Liver (tissue), 10 donors: ENCODE measurements at places on chromosomes 1 and 21.

DNA sequence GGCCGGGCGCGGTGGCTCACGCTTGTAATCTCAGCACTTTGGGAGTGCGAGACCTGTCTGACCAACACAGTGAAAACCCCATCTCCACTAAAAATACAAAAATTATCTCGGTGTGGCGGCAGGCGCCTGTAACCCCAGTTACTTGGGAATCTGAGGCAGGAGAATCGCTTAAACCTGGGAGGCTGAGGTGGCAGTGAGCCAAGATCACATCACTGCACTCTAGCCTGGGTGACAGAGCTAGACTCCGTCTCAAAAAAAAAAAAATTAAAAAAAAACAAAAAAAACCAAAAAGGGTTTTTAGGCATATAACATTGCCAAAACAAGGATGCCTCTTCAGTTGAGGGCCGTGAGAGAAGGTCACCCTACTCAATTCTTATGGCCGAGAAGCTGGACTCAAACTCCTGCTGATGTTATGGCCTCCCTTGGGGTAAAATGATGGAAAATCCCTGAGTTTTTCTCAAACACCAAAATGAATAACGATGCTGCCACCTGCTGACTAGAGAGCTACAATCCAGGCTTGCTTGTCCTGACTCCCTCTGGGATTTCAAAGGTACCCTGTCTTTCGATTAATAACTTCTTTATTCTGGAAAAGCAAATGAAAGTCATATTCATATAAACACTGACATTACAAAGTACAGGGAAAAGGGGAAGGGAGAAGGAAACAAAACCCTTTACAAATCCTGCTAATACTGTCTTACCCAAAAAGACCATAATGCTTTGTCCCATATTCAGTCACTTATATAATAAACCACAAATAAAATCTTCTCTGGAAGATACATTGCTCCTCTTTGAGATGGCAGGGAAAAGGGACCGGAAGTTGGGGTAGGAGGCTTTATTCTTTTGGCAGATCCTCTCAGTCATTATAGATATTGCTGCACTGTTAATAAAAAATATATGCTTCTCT, 10.7 kb downstream of the RAB42 start:
- peak; percentile 52 for DNase-seq

GRCh38 chr1:16921391-16922185, at the start of gene CROCC:
Gene CROCC (plus strand): TSS chr1:16921931. CDS start chr1:16922019, 88 bp downstream.
- no peak for DNase-seq

DNA sequence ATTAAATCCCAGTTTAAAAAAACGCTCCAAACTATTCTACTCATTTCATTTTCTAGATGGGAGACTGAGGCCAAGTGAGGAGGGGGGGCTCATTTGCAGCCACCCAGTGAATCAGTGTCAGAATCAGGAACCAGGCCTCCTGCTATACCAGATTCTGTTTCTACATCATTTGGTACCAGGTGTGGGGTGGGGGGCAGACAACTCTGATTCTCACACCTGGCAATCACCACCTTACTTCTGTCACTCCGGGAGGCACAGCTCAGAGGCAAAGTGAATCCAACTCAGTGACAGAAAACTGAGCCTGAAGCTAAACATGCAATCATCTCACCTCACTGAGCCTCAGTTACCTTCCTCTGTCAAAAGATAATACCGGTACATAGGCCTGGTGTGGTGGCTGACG, 23.5 kb upstream of the ID3 start:
- no peak for DNase-seq

DNA sequence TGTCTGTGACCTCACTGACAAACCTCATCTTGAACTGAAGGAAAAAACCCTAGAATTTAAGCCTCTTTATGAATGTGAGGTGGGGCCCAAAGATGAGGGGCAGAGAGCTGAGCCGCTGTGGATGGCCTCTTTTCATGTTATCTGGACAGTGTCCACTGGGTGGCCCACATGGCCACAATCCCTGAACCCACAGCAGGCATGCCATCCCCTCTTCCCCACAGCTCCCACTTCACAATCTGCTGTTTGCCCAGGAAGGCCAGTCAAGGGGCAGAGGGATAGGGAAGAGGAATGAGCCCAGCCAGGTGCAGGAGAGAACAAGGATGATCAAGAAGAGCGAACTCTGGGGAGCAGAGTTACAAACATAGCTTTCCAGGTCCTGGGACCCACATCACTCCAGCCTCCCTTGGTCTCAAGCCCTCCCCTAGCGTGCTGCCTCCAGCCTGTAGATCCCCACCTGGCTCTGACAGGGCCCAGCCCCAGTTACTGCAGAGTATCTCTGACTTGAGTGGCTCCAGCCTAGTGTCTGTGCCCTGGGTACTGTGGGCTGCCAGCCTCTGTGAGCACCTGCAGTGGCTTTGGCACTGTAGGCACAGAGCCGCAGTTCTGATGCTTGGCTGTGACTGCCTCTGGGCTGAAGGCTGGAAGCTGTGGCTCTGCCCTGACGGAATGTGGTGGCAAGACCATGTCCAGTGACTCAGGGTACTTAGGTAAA, 1.9 kb upstream of the SLFNL1 start:
- DNase-seq: no peak

DNA sequence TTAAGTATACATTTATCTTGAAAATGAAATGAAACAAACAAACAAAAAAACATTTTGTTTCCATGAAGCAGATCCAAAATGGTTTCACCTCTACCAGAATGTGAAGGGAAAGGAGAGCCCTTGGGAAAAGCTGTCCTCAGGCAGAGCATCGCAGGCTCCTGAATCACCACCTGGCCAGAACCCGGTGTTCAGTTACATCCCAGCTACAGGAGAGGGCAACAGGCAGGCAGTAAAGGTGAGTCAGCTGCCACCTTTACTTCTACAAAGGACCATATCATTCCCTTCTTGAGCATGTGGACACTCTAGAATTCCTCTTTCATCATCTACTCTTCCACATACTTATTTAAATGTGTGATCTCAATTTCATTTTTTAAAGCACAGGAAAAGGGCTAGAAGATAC, 151.2 kb downstream of the PIGK start:
- DNase-seq: no peak

DNA sequence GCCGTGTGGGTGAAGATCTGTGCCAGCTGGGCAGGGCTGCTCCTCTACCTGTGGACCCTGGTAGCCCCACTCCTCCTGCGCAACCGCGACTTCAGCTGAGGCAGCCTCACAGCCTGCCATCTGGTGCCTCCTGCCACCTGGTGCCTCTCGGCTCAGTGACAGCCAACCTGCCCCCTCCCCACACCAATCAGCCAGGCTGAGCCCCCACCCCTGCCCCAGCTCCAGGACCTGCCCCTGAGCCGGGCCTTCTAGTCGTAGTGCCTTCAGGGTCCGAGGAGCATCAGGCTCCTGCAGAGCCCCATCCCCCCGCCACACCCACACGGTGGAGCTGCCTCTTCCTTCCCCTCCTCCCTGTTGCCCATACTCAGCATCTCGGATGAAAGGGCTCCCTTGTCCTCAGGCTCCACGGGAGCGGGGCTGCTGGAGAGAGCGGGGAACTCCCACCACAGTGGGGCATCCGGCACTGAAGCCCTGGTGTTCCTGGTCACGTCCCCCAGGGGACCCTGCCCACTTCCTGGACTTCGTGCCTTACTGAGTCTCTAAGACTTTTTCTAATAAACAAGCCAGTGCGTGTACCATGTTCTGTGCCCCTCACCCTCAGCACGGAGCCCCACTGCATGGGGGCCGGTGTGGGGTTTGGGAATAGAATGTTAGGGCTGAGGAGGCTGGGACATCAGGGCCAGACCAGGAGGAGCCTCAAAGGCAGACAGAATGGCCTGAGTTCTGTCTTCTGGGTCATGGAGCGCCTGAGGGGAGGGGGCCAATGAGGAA, 21.3 kb downstream of the SERINC2 start:
- DNase-seq: no peak

GRCh38 chr1:226134170-226135058, 52.1 kb downstream of the ACBD3 start:
- no peak for DNase-seq

DNA sequence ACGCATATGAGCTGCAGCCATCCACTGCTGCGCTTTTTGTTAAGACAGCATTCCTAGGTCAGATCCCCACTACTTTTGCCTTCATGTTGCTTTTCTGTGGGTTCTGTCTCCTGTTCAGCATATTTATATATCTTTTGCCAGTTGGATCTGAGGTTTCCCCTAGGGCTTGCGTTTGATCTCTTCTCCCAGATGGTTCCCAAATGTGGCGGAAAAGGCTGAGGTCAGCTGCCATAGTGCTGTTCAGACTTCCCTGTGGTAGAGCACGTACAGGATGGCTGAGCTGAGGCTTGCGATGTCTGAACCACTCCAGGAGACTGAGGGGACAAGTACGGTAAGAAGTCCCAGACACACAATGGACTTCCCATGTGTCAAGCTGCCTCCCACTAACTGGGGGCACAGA, 39.8 kb downstream of the COL6A1 start:
- no peak for DNase-seq

- no peak for DNase-seq
Measured at GRCh38 chr1:156705321-156705917, at the start of gene CRABP2. Gene CRABP2 (minus strand): TSS chr1:156705583. CDS start chr1:156705446, 137 bp downstream.

GRCh38 chr21:44983421-44984206, 43.8 kb downstream of the SLX9 start:
- DNase-seq: no peak

- no peak for DNase-seq
Measured at GRCh38 chr1:205533748-205534443, 29.4 kb downstream of the CDK18 start.

DNA sequence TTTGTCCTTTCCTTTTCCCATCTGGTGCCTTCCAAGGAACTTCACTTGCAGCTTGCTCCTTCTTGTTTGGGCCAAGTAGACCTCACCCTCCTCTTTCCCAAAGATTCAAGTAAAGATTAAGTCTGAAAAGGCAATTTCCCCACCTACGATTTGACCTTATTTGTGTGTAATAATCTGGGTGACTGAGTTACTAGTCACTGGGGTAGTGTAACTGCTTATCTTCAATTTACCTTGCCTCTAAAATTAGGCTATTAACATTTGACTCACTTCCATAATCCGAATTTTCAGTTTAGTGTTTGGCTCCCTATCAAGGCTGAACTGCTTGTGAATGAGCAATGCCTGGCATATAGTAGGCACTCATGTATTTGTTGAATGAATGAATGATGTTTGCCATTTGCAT, 59.6 kb downstream of the PLA2G4A start:
- no peak for DNase-seq

DNA sequence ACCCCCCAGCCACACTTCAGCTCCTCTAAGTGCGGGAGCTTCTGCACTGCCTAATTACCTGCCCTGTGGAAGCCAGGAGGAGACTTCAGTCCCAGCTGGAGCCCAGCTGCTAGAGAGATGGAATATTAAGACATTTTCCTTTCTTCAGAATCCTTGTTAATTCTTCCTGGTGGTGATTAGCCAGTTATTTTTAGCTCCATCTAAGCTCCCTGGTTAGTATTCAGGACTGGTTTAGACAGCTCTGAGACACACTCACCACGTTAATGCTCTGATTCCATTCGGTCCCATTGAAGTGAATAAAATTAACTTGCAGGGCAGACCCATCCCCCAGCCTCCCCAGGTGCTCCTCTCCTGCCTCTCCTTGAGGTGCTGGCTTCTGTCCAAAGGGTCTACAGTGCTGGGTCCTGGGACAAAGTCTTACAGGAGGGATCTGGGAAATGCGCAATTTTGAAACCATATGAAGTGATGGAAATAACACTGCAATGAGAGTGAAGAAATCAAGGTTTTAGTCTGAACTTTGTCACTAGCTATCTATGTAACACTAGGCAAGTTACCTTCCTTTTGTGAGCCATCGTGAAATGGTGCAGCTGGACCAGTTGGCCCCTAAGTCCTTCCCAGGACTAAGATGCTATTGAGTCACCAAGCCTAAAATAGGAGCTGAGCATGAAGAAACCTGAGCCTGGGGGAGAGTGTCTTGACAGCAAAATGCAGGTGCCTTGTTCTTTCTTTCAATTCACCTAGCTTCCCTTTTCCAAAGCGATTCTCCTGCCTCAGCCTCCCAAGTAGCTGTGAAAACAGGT, 117.4 kb upstream of the ATP1A1 start:
- DNase-seq: no peak

- DNase-seq: no peak
Measured at GRCh38 chr21:41803316-41803715, 36.5 kb upstream of the RIPK4 start.

DNA sequence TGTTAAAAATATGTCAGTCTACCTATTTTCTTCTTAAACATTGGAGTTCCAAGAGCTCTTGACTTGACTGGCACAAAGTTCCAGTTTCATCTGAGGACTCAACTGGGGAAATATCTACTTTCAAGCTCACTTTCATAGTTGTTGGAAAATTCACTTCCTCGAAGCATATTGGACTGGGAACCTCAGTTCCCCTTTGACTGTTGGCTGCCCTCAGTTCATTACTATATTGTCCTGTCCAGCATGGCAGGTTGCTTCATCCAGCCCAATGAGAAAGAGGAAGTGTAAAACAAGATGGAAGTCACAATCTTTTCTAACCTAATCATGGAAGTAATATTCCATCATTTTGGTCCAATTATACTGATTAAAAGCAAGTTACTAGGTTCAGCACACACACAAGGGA, 54.3 kb downstream of the ZNF697 start:
- DNase-seq: no peak

GRCh38 chr21:14403681-14404318, 20.9 kb upstream of the HSPA13 start:
- no peak for DNase-seq

- DNase-seq: no peak
Measured at GRCh38 chr1:36971852-36972618, 62.3 kb downstream of the GRIK3 start.

- no peak for DNase-seq
Measured at GRCh38 chr1:88276163-88276562, 407.9 kb upstream of the PKN2 start.

DNA sequence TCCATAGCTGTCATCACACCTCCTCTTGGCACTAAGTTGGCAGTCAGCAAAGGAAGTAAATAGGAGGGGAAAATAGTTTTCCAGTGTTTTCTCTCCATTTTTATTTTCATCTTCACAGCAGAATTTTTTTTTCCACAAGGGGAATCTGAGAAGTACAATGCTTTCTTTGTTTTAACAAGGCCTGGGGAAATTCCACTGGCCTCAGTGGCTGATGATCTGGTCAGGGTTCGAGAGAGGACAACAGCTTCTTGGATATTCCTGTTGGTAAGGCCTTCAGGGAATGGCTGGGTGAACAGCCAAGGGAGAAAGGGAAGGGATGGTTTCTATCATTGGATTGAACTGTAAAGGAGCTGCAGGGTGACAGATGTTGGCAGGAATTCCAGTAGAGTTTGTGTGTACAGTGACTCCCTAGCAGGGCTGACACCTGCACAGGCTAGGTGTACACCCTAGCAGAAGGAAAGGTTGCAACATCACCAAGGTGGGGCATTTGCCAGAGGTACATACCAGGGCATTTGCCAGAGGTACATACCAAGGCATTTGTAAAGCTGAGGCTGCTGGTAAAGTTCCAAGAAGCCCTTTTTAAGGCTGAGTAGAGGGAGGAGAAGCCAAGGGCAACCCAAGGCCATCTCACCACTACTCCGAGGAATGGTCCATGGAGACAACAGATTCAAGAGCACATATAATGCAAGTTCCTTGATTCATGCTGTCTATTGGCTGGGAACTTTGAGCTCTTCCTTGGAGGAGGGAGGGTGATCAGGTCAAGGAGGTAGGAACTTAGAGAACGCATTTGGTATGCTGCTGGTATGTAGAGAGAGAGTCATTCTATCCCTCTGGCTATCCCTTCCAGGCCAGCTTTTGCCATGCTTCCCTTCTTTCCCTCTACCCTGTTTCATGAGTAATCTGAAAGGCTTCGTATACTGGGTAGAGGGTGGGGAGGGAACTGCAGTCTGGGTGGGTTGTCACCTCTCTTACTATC, 3.1 kb downstream of the GJA5 start:
- DNase-seq: no peak

- DNase-seq: no peak
Measured at GRCh38 chr1:30616759-30617158, 106.6 kb downstream of the MATN1 start.

GRCh38 chr1:9019896-9020295, 6.3 kb downstream of the SLC2A7 start:
- DNase-seq: no peak

- DNase-seq: no peak
Measured at GRCh38 chr1:44433209-44433608, 28.2 kb downstream of the RNF220 start.
